ENCODE measurements at places on chromosomes 11 and 22.

DNA sequence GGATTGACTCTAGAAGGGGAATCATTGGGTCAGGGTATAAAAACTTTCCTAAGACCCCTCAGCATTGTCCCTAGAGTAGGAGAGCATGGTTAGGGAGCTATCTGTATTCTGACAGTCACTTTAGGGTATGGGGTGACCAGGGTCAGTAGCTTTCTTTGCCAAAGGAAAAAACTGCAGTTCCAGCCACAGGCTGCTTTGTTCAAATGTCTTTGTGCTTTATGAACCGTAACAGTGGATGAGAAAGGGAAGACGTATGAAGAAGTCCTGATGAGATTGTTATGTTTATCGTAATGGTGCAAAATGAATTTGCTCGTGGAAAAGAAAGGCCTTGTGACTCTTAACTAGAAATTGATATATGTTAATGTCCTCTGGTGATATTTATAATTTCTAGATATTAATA lies 30.0 kb downstream of the CYB5R2 start:
- no peak for DNase-seq

GRCh38 chr11:120914021-120914420 lies 109.9 kb upstream of the TBCEL start:
- no peak for DNase-seq

DNA sequence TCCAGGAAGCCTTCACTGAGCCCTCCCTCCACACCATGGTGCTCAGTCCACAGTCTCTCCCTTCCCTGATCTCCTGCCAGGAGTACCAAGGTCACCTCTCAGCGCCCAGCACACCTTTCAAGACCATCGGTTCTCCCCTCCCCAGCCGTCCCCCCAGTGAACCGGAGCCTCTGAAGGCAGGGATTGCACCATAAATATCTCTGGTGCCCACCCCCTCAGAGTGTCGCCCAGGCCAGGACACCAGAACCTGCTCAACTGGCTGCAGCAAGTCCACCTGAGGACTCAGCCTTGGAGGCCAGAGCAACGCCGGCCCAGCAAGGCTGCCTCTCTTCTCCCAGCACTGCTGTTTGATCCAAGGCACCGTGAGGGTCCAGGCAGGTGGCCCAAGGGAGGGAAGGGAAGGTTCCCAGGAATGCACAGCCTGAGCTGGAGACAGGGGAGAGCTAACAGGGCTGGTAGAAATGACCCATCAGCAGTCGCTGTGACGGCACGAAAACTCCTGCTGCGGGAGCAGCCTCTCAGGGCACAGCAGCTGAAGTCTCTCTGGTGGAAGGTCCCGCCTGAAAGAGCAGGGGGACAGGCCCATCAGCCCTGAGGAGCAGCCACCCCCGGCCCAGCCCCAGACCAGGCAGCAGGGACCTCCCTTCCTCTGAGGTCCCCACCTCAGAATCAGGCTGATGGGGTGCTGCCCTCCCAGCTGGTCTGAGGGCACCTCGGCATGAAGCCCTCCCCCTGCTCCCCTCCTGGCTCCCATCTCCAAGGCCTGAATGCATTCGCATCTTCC lies 80.3 kb downstream of the BUD13 start:
- DNase-seq = peak; percentile 59

GRCh38 chr11:10600570-10601248 lies 32.2 kb upstream of the LYVE1 start:
- DNase-seq = no peak

DNA sequence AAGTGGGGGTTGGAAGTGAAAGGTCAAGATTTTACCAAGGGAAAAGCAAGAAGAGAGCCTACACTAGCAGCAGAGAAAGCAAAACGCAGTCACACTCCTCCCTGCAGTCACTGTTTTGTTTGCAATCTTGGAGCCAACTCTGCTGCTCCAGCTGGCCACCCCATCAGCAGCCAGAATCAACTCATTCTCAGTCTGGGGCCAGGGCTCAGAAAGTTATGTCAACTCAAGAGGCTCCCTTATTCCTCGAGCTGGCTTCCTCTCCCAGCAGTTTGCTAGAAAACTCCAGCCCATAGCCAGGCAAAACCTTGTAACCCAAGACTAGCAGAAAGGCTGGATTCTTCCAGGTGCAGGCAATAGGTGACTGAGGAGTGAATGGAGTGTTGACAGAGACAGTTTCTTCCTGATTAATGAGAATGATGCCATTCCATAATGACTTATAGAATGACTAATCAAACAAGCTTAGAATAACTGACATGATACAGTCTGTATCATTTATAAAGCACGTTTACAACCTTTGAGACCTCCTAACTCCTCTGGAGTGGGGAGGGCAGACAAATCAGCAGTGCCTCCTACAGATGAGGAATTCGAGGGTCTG lies 53.4 kb downstream of the P4HA3 start:
- no peak for DNase-seq

DNA sequence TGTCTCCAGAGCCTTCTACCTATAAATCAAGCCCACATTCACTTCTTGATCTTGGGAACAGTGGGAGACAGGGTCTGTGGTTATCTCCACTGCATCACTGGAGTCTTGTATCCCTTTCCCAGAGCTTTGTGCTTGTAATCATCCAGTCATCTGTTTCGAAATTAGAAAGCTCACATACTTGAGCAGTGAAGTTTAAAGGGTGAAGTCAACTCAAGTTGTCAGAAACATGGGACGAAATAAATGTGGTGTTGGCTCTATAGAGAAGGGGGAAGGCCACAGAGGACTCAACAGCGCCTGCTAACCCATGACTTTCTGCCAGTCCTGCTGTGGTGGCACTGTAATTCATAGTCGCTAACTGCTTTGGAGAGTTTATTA lies 197.5 kb downstream of the DBX1 start:
- no peak for DNase-seq

GRCh38 chr22:48237466-48238283 lies 1475.2 kb downstream of the TBC1D22A start:
- no peak for DNase-seq

DNA sequence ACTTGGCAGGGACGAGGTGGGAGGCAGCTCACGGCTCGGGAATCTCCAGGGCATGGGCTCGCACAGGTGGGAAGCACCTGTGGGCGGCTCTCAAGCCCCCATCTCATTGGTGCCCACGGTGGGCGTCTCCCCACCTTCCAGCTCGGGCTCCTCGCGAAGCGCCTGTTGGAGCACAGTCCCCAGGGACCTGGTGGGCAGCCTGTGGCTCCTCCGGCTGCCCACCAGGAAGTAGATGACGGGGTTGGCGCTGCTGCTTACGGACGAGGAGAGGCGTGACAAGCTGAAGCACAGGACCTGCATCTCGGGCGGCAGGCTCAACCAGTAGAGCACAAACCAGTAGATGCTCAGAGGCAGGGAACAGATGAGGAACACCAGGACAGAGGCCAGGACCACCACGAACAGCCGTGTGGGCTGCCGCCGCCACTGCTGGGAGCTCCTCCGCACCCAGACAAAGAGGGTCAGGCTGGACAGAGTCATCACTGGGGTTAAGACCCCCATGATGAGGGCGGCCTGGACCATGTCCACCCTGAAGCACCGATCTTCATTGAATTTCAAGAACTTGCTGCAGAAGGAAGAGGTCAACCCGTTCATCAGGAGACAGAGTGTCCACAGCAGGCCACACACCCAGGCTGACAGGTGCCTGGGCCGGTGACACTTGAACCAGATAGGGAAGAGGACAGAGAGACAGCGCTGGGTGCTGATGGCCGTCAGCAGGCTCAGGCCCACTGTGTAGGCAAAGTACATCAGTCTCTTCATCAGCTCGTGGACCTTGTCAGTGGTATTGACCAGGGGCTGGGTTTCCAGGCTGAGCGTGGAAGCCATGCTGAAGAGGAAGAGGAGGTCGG lies 633 bp downstream of the MRGPRD start:
- DNase-seq = peak; percentile 78

- no peak for DNase-seq
Observed at GRCh38 chr11:16179676-16180075, 176.7 kb downstream of the SOX6 start.

- DNase-seq = peak; percentile 86
Observed at GRCh38 chr11:23680488-23681230, 816.2 kb upstream of the LUZP2 start.

DNA sequence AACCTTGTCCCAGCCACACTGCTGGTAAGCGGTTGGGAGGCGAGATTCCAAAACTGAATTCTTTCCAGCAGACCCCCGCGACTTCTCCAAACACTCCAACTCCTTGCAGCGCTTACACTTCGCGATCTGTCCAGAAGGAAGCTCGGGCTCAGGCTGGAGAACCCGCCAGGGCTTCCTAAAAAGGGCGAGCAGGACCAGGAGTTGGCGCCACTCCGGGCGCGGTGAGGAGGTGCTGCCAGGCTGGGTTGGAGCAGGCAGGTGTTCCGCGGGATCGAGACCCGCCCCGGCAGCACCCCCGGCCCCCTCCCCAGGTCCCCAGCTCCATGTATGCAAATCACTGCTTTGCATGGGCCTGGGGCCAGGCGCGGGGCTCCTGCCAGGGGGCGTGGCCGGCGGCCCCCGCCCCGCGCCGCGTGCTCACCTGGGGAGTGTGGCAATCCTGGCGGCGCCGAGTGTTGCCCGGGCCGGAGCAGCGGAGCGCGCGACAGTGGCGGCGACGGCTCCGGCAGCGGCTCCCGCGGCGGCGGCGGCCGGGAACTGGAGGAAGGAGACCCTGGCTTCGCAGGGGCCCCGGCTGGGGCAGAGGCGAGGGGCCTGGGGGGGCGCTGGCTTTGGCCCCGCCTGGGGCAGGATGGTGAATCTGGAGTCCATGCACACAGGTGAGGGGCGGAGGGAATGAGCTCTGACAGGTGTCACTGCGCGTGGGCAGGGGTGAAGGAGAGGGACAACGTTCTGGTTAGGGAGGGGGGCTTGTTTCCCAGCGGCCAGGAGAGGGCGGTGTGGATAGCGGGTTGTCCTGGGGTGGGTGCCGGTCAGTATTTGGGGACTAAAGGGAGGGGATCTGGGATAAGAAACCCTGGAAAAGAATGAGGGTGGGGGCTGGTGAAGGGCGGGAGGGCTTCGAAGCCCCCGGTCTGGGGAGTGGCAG lies at the start of gene POU2F3:
Gene POU2F3 (plus strand): TSS at position 428 of the 928 bp plus-strand sequence. CDS start 204 bp downstream, at position 632.
- no peak for DNase-seq

DNA sequence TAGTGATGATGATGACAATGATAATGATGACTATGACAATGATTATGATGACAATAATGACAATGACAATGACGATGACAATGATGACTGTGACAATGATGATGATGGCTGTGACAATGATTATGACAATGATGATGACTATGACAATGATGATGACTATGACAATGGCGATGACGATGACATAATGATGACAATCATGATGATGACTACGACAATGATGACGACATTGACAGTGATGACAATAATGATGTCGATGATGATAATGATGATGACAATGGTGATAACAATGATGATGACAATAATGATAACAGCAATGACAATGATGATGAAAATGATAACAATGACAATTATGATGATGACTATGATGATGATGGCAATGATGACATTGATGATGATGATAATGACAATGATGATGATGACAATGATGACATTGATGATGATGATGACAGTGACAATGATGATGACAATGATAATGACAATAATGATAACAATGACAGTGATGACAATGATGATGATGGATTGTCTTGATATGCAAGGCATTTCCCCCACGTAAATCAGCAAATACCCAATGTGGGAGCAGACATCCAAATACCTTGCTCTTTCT lies 37.7 kb downstream of the DHCR7 start:
- DNase-seq = no peak

DNA sequence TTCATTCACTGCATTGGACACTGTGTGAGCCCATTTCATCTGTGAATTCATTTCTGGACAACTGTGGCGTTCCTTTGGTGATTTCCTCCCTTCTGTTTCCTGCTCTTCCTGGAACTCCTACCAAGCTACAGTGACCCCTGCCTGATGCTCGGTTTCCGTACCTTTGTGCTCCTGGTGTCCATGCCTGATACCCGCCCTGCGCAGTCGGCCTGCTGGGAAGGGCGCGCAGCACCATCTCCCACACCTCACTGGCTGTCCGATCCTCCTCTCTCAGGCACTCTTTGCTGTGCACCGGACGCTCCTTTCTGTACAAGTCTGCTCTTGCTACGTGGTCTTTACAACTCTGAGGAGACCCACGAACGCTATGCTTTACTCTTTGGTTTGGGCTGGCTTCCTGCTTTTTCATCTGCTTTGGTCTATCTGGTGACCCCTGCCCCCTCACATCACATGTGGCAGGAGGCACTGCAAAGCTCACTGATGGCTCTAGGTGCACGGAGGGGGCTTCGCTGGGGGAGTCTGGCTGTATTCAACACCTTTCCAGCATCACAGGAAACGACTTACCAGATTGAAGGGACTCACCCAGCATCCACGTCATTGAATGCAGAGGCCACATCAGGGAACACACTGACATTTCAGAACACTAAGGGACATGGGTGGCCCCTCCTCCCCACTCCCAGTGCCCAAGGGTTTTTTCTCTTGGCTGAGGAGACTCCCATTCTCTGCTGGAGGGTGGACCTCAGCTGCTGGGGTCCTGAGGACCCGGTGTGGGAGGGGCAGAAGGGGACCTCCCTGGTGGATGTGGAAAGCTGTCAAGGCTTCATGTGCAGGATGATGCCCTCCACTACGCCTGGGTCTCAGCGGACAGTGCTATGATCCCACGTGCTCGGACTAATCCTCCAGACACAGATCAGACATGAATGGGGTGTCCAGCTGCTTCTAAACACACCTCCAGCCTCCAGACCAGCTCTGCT lies 27.0 kb upstream of the MOB2 start:
- peak; percentile 28 for DNase-seq

DNA sequence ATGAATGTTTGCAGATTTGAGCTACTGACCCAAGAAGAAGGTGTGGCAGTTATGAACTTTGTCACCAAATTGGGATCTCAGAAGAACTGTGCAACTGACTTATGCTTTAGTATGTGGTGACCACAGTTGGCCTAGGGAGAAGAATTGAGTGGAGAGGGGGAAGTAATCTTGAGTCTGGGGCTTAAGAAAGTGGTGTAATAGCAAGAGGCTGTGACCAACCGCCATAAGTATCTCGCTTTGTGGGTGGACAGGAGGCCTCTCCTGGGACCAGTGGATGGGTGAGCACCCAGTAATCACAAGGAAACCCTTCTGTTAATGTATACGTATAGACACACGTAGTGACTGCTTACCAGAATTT lies 12.7 kb upstream of the IL10RA start:
- DNase-seq = no peak

- no peak for DNase-seq
Observed at GRCh38 chr11:133997554-133997953, 40.8 kb upstream of the IGSF9B start.

DNA sequence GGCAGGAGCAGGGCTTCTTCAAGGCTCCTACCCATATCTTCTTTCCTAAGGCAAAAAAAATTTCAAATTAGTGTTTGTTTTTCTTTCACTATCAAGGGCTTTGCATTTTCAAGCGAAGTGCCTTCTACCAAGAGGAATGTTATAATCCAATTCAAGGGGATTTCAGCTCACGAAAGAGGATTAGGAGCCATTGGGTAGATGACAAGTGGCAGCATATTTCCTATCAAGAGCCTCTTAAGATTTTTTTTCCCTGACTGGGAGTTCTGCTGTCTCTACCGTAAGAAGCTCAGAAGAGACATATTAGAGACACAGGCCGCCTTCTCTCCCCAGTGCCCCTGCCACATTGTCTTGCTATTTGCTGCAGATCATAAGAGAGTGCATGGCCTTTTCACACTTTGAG lies 55.9 kb upstream of the BMAL1 start:
- DNase-seq = no peak

Measured in chondrocyte (in vitro differentiated cells).